ENCODE measurements at places on chromosomes 3 and 15.

- no peak for DNase-seq
Measured at GRCh38 chr3:71910108-71910507, 125.2 kb upstream of the PROK2 start.

DNA sequence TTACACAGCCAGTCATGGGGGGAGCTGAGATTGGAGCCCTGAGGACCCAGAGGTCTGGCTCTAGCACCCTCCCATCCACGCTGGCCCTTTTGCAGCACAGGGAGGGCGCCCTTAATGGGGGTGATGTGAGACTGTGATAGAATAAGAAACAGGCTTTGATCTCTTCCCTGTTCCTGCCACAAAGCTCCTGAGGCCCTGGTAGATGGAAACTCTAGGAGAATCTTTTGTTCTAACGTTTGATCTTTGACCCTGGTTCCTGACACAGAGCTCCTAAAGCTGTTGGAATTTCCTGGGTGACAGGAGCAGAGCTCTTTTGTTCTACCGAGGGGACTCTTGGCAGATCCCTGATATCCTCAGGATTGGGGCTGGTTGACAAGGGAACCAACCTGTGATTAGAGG lies 1.2 kb upstream of the UROC1 start:
- no peak for DNase-seq

GRCh38 chr3:72081471-72082185 lies 296.7 kb upstream of the PROK2 start:
- no peak for DNase-seq

- no peak for DNase-seq
Measured at GRCh38 chr15:39788800-39789565, 6.3 kb upstream of the FSIP1 start.

GRCh38 chr3:42424911-42425310 lies 14.5 kb upstream of the LYZL4 start:
- DNase-seq, result no peak

- DNase-seq, result no peak
Measured at GRCh38 chr3:127464642-127465041, 125.9 kb downstream of the TPRA1 start.

- DNase-seq, result no peak
Measured at GRCh38 chr3:146532406-146532805, 12.0 kb downstream of the PLSCR1 start.

DNA sequence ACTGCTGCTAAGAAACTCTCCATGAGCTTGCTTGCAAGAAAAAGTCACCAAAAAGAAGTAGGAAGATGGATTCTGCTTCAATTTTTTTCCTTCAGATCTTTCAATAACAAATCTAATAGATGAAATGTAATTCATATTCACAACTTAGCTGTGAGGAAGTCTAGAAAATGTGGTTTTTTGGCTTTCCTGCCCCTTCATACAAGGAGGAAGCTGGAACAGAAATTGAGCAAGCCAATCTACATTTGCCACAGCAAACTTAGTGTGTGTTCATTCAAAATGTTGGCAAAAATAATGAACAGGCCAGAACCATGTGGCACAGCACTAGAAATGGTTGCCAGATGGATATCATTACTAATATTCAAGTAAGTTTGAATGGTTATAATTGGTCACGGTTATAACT lies 93.2 kb upstream of the NEDD4 start:
- DNase-seq, result no peak

DNA sequence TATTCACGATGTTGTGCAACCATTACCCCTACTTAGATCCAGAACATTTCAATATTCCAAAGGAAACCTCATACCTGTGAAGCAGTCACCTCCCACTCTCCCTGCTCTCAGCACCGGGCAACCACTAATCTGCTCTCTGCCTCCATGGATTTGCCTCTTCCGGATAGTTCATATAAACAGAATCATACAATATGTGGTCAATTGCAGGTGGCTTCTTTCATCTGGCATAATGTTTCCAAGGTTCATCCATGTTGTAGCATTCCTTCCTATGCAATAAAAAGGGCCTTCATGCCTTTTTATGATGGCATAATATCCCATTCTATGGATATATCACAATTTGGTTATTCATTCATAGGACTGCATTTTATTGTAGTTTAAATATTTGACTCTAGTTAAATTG lies 23.9 kb downstream of the CA12 start:
- DNase-seq, result no peak

GRCh38 chr3:142888099-142888480 lies 793 bp downstream of the PCOLCE2 start:
- no peak for DNase-seq

DNA sequence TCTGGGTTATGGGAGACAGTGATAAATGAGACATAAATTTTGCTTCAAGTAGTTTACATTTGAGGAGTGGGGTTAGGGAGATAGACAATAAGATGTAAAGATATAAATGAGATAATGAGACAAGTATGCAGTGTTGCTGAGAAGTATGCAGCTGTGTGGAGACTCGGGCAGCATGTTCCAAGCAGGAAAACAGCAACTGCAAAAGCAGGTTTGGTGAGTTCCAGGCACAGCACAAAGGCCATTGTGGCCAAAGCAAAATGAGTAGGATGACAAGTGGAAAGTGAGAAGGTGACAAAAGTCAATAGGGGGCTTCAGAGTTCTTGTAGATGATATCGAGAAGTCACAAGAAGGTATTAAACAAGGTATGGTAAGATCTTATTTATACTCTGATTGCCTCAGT lies 259.1 kb upstream of the PEX5L start:
- no peak for DNase-seq

DNA sequence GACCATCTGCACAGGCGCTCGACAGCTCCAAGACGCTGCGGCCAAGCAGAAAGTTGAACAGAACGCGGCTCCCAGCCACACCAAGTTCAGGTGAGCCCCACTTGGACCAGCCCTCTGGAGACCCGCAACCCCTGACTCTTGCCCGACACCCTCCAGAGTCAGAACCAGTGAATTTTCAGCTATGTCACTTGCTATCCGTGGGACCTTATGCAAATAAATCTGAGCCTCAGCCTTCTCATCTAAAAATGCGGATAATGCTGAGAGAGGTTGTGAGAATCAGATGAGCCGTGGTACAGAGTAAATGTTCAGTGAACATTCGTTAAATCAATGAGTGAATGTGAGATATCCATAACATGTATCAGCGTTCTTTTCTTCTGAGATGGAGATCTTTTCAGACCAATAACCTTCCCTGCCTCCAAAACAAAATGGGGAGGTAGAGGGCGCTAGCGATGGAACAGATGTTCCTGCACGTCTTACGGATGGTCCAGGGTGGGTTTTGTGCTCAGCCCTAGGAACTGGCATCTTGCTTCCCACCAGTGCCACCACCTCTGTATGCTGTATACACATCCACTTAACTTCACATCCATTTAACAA lies 524 bp downstream of the MRPS11 start:
- DNase-seq, result no peak

DNA sequence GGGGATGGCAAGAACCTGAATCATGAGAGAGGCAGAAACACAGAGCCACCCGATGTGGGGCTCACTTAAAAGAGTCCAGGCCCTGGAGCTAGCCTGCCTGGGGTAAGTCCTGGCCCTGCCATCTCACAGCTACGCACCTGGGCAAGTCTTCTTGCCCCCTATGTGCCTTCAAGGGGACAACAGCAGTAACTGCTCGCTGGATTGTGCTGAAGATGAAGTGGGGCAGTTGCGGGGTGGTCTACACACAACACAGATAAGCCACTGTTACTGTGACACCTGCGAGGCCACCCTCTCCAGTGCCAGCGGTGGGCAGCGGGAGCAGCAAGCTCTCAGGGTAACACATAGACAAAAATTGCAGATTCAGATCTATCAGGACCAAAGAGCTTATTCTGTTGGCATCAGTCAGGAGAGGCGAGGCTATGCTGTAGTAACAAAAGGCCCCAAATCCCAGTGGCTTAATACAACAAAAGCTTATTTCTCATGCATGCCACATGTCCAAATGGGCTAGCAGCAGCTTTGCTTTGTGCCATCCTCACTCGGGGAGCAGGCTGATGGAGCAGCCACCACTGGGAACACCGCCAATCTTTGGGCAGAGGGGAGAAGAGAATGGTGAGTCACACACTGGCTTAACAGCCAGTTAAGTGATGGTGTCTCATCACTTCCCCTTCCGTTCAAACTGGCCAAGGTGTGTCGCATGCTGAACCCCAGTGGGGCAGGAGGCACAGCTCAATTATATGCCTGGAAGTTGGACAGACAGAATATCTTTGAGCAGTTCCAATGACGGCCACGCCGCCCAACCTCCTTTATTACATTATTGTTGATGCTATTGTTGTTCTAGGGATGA lies 78.3 kb downstream of the WNT7A start:
- DNase-seq, result no peak

DNA sequence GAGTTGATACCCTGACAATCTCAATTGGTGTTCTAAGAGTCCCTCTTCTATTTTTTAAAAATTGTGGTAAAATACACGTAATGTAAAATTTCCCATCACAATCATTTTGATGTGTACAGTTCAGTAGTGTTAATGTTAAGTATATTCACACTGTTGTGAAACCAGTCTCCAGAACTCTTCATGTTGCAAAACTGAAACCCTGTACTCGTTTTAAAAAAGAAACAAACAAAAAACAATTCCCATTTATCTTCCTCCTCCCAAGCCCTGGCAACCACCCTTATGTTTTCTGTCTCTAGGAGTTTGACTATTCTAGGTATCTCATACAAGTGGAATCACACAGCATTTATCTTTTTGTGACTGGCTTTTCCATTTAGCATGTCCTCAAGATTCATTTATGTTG lies 28.7 kb upstream of the ALPK3 start:
- DNase-seq, result no peak

- DNase-seq, result no peak
Measured at GRCh38 chr3:183572935-183573334, 17.4 kb upstream of the KLHL6 start.

- DNase-seq, result no peak
Measured at GRCh38 chr15:35737441-35737840, 191.5 kb upstream of the DPH6 start.

DNA sequence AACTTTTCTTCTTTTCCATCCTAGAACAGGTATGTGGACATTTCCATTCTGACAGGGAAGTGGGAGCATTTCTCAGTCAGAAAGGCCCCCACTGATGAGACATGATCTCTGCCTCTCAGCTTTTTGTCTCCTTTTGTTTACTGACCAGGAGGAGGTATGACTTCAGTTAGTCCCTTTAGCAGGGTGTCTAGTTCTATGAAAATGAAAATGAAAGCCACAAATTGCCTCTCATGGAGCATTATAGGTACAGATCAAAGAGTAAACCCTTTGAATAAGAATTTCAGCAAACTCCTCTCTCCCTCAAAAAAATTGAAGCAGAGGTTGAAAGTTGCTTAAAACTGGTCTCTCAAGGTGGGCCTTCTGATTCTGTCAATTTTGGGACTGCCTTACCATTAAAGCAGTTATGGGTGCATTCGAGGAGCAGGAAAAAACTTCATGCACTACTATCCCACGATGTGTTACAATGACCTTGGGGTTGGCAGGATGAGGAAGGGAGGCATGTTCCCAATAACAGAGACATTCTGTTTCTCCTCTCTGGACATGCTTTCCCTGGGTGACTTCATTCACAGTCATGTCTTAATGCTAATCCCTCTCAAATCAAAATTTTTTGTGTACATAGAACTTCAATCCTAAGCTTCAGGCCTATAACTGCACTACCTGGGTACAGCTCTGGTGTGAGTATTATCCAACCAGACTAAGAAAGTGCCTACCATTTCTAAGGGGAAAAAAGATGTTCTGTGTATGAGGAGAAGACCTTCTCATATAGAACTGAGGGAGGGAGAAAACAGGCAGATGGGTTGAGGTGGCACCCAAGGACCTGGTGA lies 50.6 kb upstream of the TBC1D23 start:
- no peak for DNase-seq

DNA sequence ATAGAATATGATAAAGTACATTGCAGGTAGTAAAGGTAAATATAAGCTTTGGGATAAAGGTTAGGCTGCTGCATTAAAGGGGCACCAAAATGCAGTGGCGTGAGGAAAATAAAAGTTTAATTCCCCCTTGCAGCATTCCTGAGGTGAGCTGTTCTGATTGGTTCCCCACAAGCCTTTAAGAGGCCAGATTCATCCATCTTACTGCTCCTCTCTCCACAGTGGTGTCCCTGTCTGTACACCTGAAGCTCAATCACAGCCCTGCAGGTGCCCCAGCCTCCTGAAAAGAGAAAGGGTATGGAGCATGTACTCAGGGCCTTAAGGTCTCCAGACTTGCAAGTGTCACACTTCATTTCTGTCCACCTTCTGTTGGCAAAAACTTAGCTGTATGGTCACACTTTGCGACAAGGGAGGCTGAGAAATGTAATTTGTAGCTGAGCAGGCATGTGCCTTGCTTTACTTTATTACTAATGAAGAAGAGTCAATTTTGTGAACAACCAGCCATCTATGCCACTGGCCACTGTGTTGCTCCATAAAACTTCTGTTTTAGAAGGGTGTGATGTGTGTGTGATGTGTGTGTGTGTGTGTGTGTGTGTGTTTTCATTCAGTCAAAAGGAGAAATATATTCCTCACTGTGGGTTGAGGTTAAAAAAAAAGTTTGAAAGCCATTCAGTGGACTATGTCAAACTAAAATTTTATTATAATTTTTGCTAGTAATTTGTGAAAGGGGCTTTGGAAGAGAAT lies 12.8 kb downstream of the LACTB start:
- DNase-seq, result no peak
